ENCODE measurements at places on chromosomes 5 and 9. TPM values are rescaled to one million over a fixed set of nuclear protein-coding genes. Genes with fewer than 3 reads are reported as not detected.

Gene MRNIP
- 19.7 TPM for total RNA-seq

Gene DNAH5
- total RNA-seq, result not detected

Gene SNX2
- 50.2 TPM for total RNA-seq

DNA sequence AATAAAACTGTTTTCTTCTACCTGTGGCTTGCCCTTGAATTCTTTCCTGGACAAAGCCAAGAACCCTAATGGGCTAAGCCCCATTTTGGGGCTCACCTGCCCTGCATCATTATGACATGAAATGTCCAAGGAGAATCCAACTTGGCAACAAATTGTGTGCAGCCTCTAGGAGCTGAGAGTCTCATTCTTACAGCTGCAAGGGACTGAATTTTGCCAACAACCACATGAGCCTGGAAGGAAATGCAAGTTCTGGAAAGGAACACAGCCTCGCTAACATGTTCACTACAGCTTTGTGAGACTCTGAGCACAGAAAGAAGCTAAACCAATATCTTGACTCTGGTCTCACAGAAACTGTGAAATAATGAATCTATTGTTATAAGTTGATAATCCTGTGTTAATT lies 94.8 kb upstream of the CDH12 start:
- no peaks in the 10 kb centered on the region for H3K27me3 ChIP-seq
- no peak overlapping the region for H3K27ac ChIP-seq
- no peak overlapping the region for H3K4me3 ChIP-seq
- no peaks in the 10 kb centered on the region for H3K36me3 ChIP-seq
- H3K4me1 ChIP-seq, result no peaks in the 10 kb centered on the region

GRCh38 chr5:33074548-33074947 lies 363.4 kb downstream of the NPR3 start:
- H3K27ac ChIP-seq, result no peak overlapping the region
- H3K36me3 ChIP-seq, result no peaks in the 10 kb centered on the region
- DNase-seq, result no peak
- H3K4me3 ChIP-seq, result no peak overlapping the region

- H3K4me3 ChIP-seq, result no peak overlapping the region
- H3K36me3 ChIP-seq, result no peaks in the 10 kb centered on the region
- no peaks in the 10 kb centered on the region for H3K27me3 ChIP-seq
- H3K4me1 ChIP-seq, result no peaks in the 10 kb centered on the region
- DNase-seq, result no peak
- no peak overlapping the region for H3K27ac ChIP-seq
These were observed 584.3 kb upstream of the TUSC1 start for GRCh38 chr9:26262421-26263107.

- no peaks in the 10 kb centered on the region for H3K36me3 ChIP-seq
- H3K27me3 ChIP-seq, result no peaks in the 10 kb centered on the region
- no peak overlapping the region for H3K4me3 ChIP-seq
- H3K4me1 ChIP-seq, result peaks cover 2% of the 10 kb centered on the region
These were observed 106.2 kb upstream of the EMB start for GRCh38 chr5:50547303-50547702.

- no peak overlapping the region for H3K27ac ChIP-seq
- H3K4me1 ChIP-seq, result no peaks in the 10 kb centered on the region
- no peak for DNase-seq
- H3K36me3 ChIP-seq, result no peaks in the 10 kb centered on the region
These were observed 40.9 kb upstream of the RXRA start for GRCh38 chr9:134285215-134285845.

- no peak for DNase-seq
- H3K4me1 ChIP-seq, result peaks cover 2% of the 10 kb centered on the region
- H3K4me3 ChIP-seq, result no peak overlapping the region
These were observed 55.5 kb downstream of the CEP120 start for GRCh38 chr5:123367739-123368138.

Measured in activated CD4-positive, alpha-beta T cell treated with anti-CD3 and anti-CD28 coated beads for 36 hours (primary cell).